ENCODE measurements at places on chromosomes 6 and 20.

GRCh38 chr6:132893772-132894490 lies 79.6 kb downstream of the RPS12 start:
- DNase-seq: no peak

DNA sequence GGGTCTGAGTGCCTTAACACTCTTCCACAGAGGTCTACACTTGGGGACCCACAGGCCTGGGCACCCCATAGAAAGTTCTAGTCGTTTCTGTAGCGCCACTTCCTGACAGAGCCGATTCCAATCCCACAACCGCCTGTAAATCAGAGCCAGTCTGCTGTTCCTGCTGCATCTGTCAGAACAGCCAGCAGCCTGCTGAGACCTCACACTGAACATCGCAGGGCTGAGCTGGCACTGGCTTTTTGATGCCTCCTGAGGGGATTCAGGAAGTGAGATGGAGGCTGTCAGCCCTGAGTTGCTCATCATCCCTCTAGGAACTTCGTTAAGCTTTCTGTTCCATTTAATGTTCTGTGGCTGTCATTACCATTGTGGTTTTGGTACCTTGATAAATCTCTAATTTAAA lies 48.9 kb downstream of the DCBLD1 start:
- DNase-seq: no peak

GRCh38 chr6:138959521-138959920 lies 28.5 kb downstream of the REPS1 start:
- DNase-seq: no peak

- no peak for DNase-seq
Observed at GRCh38 chr6:118353564-118353963, 194.5 kb upstream of the PLN start.

DNA sequence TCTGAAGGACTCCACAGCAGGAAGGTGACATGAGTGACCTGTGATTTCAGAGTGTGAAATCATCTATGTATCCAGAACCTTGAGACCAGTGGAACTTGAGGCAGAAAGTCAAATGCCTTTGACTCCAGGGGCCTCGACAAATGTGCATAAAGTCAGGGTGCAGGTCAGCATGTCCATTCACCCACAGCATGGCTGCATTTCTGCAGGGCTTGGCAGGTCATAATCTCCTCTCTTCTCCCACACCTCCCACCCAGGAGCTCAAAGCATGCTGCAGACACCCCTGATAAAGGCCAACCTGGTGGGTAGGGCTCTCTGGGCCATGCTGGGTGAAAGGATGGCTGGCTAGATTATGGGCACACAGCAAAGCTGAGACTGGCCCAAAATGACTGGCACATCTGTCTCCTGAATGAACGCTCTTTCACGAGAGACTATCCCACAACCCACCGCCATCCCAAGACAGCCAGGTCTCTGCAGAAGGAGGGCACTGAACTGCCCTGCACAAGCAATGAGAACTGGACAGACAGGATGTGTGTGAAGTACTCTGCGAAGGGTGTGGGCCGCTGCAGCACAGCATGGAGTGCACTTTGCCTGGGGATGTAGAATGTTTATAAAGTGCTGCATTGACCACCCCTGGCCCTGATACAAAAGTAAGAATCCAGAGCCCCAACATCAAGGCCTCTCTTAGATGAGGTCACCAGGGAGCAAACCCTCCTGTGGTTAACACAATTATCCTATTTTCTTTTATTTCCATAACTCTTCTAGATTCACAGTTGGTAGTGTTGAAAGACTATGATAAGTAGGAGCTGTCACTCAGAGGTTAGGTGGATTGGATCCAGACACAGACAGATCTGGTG lies 78.2 kb upstream of the NXT1 start:
- DNase-seq: no peak

DNA sequence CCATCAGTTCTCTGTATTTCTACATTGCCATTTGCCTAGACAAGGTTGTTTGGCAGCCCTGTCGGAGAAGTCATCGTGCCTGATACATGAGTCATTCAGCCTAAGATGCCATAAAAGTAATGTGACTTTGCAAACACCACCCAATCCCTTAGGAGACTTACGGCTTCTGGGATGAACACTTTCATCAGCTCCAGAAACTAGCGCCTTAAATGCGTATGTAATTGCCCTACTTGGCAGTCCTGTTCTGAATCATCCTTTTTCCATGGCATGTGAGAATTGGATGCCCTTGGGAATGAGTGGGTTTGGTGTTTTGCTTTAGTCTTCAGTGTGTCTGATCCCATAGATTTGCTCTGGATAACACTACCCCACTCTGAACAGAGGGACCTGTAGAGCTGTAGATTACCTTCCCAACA lies 158.5 kb downstream of the SASH1 start:
- DNase-seq: no peak

- DNase-seq: no peak
Observed at GRCh38 chr20:39700528-39700927, 738.4 kb downstream of the DHX35 start.

GRCh38 chr20:42366626-42367025 lies 748.4 kb upstream of the CHD6 start:
- no peak for DNase-seq

- DNase-seq: no peak
Observed at GRCh38 chr6:42937548-42938427, 8.5 kb downstream of the CNPY3 start.

GRCh38 chr6:111680015-111680712 lies 74.5 kb upstream of the TRAF3IP2 start:
- DNase-seq: no peak

DNA sequence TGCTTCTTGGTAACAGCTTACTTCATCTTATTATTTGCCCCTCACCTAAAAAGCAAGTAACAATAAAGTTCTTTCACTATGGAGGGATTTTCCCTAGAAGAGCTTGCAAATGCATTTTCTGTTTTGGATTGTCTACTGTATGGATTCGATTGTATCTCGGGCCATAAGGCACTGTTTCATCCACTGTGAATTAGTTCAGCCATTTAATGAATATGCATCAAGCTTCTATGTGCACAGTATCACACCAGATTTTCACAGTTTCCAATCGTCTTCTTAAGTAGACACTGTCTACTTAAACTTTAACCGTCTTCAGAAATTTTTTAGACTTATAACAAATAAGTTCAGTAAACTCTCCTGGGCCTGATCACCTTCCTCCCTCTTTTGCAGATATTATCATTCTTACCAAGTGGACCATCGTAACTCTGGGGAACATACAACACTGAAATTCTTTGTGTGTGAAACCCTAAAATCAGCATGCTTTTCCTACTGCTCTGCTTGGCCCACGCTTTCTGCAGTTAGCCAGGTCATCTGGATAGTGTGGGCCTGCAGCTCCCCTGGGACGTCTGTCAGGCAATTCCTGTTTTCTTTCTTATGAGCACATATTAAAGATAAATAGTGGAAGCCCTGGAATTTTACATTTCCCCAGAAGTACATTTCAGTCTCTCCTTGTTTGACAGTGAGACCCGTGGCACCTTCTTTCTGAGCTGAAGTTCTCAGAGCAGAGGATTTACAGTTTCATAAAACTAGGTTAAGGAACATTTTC lies 136.5 kb upstream of the PDE10A start:
- no peak for DNase-seq

DNA sequence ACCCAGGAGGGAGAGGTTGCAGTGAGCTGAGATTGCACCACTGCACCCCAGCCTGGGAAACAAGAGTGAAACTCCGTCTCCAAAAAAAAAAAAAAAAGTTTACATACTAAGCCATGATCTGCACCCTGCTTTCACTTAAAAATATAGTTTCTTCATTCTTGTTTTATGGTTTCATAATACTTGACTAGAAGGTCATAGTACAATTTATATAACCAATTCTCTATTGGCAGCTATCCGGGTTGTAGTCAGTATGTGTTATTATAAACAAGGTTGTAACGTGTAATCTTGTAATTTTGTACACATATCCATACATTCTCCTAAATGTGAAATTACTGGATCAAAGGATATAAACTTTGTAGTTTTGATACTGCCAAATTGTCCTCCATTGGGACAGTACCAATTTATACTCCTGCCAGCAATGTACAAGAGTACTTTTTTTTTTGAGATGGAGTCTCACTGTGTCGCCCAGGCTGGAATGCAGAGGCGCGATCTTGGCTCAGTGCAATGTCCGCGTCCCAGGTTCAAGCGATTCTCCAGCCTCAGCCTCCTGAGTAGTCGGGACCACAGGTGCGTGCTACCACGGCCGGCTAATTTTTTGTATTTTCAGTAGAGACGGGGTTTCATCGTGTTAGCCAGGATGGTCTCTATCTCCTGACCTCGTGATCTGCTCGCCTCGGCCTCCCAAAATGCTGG lies 144.8 kb downstream of the GJA10 start:
- DNase-seq: no peak

- no peak for DNase-seq
Observed at GRCh38 chr20:45053430-45054351, 47.2 kb downstream of the KCNS1 start.

DNA sequence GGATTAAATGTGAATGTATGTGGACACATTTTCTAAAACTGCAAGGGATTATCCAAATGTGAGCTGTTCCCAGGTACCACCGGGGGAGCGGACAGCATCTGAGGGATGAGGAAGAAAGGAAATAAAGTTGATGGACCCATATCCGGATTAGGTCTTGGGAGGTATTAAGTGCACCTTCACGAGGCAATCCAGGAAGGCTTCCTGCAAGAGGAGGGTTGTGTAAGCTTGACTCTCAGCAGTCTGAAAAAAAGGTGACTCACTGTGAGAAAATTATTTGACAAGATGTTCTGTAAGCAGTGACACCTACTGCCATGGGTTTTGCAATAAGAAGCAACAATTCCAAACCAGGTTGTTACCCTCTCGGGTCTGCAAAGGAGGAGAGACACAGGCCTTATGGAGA lies 55.0 kb upstream of the LRFN2 start:
- DNase-seq: no peak

DNA sequence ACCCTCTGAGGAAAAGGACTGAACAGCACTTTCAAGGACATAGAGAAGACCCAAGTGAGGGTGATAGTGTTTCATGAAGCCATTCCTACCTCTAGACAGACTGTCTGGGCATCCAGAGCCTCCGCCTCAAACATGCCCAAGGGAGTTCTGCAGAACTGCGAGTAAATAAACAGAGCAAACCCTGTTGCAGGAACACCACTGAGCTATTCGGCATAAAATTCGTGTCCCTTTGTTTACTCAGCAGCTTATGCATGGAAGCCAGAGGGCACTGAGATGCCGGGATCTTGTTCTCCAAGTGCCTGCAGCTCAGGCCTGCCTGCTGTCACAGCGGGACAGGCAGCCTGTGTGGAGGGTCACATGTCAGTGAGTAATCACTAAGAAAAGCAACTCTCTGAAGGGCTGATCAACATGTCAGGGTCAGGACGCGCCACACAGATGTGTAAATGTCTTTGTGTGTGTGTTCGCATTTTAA lies 164.9 kb upstream of the HEY2 start:
- DNase-seq: no peak

DNA sequence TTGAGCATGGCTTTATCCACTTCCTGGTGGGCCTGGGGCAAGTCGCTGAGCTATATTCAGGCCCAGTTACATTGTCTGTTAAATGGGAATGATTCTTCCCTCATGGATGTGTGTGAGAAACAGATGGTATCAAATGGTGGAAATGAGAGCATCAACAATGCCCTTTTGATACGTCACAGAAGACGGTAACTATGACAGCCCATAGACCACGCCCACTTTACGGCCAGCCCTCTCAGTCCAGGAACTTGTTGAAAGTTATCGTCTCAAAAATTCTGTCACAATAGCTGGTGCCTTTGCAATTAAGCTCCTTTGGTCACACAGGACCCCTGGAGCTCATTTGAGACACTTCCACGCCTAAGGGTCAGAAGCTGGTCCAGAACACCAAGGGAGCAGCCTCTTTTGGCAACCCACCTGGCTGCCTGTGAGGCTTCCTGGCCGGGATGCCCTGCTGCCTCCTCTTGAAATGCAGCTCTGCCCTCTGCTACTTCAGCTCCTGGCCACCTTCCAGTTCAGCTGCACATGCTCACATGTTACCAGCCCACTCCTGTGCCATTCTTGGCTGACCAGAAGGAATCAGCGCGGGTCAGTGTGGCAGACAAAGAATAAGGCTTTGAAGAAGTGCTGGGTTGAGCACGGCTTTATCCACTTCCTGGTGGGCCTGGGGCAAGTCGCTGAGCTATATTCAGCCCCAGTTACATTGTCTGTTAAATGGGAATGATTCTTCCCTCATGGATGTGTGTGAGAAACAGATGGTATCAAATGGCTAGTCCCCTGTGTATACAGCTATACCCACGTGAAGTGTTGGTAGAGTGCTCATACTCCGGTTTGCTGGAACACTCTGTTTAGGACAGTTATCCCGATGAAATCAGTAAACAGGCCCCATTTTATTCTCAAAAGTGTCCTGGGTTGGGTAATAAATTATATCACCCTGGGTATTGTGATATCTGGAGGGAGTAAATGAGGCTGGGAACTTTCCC lies 199.2 kb upstream of the SUPT3H start:
- no peak for DNase-seq

DNA sequence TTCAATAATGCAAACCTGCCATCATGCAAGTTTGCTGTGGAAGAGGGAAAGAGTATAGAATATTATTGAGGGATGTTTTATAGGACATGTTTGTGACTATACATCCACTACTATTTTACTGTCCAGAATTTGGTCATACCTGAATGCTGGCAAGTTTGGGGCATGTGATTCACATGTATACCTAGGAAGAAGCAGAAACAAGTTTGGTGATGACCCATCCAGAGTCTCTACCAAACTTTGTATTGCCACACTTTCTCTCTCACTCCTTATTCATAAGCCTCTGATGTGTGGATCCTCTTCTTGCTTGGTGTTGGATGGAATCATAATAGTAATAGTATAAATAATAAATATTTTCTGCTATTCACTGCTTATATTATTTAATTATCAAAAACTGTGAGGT lies 108.5 kb upstream of the FLRT3 start:
- DNase-seq: no peak

DNA sequence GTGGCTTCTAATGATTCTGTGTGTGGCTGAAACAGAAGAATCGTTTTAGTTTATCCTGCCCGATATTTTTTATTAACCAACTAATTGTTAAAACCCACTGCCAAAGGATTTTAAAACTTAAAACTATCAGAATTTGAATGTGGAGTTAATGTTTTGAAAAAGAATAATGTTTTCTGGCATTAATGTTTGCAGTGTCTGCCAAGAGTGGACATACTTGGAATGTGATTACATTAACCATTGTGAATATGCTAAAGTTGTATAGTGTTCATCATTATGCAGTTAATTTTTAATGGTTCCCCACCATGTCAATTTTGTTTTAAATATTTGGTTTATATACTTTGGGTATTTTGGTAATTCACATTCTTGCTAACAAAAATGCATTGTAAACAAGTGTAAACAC lies 24.4 kb downstream of the DCBLD1 start:
- DNase-seq: no peak

DNA sequence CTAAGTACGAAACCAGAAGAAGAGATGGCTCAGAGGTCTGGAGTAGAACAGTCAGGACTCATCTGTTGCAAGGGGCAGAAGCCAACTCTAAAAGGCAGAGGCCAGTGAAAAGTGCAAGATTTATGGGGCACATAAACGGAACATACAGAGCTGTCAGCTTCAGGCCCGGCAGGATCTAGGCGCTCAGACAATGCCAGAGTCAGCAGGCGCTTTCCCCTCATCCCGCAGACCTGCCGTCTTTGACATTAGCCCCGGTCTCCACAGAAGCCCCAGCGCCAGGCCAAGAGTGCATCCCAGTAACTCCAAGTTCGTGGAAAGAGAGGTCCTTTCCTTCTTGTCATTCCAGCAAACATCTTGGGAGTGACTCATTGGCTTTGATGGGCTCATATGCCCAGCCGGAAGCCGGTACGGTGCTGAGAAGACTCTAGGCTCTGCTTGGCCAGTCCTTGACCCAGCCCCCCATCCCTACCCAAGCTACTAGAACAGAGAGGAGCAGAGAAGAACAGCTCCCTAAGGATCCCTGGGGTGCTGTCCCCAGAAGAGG lies 260.9 kb downstream of the TAF4 start:
- DNase-seq: no peak

- DNase-seq: peak; percentile 12
Observed at GRCh38 chr6:25652007-25652515, at the start of gene SCGN. TSS of gene SCGN (plus strand) at chr6:25652215. CDS start at chr6:25652404, 189 bp downstream.
